ENCODE measurements at places on chromosomes 3 and 15. TPM values are rescaled to one million over a fixed set of nuclear protein-coding genes. Genes with fewer than 3 reads are reported as not detected.

- DNase-seq, result no peak
Observed at GRCh38 chr15:48119277-48119676, 1.5 kb upstream of the SLC24A5 start.

- no peak for DNase-seq
Observed at GRCh38 chr15:41544650-41545015, 576 bp upstream of the RPAP1 start.

DNA sequence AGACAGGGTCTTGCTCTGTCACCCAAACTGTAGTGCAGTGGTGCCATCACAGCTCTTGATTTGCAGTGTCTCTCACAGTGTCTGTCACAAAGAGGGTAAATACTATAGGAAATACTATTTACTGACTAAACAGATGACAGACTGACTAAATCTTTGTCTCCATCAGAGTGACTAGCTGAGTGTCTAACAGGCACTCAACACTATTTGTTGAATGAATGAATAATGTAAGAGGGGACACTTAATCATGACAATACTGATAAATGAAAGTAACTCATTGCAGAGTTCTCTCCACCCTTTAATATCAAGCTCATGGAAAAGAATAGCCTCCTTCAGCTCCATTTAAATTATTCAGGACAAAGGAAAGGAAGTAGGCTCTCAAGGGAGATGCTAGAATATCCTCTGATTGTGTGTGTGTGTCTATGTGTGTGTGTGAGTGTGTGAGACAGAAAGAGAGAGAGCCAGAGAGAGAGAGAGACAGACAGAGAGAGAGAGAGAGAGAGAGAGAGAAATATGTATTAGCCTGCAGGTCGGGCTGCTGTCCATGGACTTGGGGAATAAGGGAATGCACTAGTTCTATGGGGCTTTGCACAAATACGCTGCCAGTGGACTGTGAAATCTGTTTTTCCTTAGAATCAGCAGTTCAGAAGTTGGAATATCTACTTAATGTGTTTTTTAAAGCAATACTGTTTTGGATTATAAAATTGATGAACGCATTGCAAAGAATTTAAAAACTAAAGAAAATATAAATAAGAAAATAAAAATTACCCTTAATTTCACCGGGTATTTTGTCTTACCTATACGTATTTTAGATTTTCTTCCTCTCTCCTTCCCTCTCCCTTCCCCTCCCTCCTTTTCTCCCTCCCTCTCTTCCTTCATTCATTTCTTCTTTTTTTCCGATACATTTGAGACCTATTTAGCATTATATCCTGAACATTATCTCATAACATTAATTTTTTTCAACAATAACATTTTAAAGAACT, 132.9 kb upstream of the LRIG1 start:
- DNase-seq, result no peak

- no peak for DNase-seq
Observed at GRCh38 chr3:151391720-151392119, 7.2 kb upstream of the P2RY12 start.

Gene STAG1
- total RNA-seq, result 44.8 TPM

DNA sequence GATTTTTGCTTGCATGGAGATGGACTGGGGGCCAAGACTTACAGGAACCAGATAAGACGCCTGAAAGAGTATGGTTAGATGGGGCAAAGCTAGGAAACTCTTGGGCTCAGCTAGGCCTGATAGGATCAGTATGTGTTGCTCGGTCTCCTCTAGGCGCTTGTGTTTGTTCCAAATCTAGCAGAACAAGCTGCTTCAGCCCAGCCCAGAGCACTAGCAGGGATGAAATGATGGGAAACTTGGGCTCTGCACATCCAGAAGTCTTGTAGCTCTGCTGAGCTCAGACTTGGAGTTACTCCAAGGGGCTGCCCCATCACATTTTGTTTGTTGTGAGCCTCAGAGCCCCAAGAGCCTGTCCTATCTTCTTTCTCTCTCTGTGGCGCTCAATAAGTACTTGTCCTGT, 34.7 kb downstream of the FOXL2 start:
- no peak for DNase-seq

GRCh38 chr3:51819709-51820406, 40.8 kb upstream of the IQCF6 start:
- no peak for DNase-seq

Gene ANKRD34C
- total RNA-seq, result not detected

Gene GPR27
- 5.3 TPM for total RNA-seq

DNA sequence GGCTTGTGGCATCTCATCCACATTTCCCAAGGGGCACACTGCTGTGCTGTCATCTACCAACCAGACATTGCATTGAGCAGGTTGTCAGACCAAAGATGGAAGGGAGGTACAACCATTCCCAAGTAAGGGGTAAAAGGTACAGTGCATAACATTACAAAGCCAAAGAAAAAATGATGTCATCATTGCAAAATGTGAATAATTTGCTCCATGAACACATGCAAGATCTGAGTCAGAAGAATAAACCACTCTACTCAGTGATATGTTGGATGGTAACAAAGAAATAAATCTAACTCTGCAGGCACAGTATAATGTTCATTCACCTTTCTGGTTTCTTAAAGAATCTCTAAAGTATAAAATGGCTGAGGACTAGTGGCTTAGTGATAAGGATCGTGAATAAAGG, 202.7 kb downstream of the MAGI1 start:
- DNase-seq, result no peak

GRCh38 chr3:52882377-52882776, 15.0 kb downstream of the STIMATE start:
- DNase-seq, result no peak

DNA sequence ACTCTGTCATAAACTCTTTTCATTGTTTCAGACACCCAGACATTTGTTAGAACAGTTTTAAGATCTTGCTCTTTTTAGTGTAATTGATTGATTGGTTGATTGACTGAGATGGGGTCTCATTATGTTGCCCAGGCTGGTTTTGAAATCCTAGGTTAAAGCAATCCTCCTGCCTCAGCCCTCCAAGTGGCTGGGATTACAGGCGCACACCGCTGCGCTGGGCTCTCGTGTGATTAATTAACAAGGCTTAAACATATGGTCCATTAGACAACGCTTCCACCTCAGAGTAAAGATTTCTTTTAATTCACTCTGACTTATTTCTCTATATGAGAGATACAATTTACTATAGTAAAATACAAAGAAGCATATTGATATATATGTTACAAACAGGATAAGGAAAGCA, 114.0 kb upstream of the C2CD4B start:
- DNase-seq, result no peak

Gene ALS2CL
- 0.09 TPM for total RNA-seq

GRCh38 chr3:197458179-197458707, 97.5 kb downstream of the BDH1 start:
- no peak for DNase-seq

- DNase-seq, result no peak
Observed at GRCh38 chr3:17494117-17494809, 248.2 kb downstream of the TBC1D5 start.

GRCh38 chr15:70669966-70670658, 93.2 kb downstream of the UACA start:
- DNase-seq, result no peak
